ENCODE measurements at places on chromosomes 6 and 20.

DNA sequence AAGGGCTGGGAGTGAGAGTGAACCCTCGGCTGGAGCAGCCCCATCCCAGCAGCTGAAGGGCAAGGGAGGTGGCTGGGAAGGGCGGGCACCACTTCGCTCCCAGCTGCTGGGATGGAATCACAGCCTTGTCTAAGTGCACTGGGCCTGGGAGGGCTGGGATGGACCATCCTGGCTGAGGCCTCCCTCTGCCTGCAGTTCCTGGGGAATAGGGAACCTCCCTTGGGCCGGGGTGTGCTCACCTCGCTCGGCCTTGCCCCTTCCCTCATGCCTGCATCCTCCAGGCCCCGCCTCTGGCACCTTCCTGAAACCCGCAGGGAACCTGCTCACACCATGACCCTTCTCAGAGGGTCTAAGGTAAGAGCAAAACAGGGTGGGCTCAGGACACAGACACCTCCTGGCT, 53.7 kb downstream of the SMOC2 start:
- no peak for DNase-seq

DNA sequence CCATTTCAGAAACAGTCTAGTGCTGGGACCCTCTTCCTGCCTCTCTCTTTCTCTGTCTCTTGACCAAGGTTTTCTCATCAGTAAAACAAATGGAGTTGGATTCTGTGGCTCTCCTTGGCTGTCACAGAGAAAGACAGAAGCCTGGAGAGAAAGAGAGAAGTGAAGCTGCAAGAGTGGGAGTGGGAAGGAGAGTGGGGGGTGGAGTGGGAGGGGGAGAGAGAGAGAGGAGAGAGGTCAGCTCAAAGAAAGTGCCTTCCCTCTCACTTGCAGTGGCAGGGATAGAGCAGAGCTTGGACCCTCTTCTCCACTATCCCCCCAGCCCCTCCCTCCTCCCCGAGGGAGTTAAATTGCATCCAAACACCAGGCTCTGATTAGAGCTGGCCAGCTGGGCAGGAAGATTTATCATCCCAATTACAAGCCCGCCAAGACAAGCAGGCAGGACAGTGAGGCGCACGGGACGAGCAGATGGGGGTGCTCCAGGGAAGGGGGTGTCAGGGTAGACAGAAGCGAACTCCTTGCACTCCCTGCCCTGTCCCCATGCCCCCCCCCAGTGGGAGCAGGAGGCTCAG, 74.3 kb downstream of the CD40 start:
- no peak for DNase-seq

GRCh38 chr6:23349521-23350147, 776.4 kb upstream of the NRSN1 start:
- peak; percentile 57 for DNase-seq

DNA sequence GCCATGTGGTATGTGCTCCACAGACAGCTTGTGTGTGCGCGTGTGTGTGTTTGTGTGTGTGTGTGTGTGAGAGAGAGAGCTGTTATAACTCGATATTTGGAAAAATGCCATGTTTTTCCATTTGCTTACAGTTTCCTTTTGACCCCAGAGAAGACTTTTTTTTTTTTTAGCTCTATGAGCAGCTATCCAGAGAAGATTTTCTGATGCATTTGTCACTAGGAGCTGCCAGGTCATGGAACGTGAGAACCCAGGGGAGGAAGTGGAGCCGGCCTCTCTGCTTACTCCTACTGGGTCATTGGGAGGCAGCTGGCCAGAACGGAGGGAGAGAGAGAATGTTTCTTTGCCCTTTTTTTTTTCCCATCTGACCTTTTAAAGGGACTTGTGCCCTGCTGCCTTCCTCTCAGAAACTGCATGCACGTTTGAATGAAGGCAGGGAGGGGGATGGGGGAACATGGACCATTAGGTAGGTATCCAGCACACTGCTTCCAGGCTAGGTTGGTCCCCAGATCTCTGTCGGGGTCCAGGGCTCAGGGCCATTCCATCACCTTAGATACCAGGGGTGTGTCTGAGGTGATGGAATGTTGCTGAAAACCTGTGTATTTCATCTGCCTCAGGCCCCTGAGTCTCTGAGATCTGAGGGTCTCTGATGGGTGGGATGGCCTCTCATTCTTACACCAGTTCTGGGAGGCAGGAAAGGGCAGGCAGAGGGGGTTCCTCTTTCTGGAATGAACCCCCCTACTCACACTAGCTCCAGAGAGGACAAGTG, 11.2 kb upstream of the MRPS18A start:
- DNase-seq: no peak

DNA sequence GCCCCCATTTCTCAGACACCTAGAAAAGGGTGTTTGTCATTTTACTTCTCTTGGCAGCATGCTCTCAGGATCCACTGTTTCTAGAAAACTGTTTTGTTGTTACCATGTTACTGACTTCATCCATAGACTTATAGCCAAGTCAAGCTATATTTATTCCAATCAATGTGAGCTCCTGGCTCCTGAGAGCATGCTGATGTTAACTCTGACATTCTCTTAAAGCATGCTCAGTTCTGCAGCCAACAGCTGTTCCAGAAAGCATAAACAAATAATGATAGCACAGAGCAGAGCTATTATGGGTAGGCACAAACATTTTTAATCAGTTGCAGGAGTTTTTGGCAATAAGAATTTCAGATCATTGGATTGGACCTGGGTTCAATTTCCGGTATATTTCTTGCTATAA, 92.4 kb upstream of the CEP85L start:
- peak; percentile 23 for DNase-seq
